ENCODE measurements at places on chromosomes 11 and 22.
A peak's percentile ranks its signal among the peaks of the same experiment; 100 is the strongest.

DNA sequence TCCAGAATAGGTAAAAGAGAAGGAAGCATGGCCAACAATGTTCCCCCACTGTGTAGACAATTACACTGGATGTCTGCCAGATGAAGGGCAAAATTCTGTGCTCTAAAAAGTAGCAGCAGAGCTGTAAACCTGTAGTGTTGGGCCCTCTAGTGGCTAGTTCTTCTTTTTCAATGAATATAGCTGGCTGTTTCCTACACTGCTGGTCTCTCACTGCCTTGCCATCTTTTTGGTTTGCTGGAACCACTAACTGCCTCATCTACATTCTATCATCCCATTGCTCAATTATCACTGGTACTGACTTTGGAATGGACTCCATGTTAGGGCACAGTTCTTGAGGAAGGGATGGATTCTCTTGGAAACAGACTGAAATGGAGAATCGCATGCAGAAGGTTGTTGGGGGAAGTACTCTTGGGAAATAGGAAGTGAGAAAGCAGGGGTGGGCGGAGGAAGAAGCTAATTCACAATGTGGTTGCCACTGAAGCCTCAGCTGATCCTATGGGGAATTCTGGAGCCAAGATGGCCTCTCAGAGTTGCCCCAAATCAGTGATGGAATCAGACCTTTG lies 17.9 kb downstream of the KCNE3 start:
- DNase-seq, result no peak

DNA sequence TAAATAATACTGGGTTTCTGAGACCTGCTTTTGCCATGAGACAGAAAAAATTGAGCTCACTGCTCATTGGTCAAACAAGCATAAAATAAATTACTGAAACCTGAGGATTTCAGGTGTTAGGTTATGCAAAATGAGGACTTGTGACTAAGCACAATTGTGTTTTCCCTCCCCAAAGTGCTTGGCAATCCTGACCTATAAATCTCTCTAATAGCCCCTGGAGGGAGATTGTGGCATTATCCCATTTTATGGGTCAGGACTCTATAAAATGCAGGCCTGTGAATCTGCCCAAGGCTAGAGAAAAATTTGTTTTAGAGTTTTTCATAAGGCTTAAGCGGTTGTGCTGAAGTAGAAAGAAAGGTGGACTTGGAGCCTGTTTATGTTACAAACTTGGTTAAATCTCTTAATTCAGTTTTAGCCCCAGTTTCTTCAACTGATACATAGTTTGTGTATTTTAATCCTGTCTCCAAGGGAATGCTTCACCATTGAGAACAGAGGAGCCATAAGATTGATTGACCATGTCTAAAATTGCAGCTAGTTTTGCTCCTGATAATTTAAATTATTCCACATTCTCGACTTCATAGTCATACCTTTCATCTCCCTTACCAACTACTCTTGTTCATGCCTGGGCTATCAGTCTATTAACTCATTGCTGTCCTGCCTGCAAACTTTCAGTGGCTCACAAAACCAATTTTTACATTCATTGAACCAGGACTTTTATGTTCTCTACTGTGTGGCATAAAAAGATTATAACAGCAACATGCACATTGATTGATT lies 63.6 kb upstream of the LRRC4C start:
- no peak for DNase-seq

DNA sequence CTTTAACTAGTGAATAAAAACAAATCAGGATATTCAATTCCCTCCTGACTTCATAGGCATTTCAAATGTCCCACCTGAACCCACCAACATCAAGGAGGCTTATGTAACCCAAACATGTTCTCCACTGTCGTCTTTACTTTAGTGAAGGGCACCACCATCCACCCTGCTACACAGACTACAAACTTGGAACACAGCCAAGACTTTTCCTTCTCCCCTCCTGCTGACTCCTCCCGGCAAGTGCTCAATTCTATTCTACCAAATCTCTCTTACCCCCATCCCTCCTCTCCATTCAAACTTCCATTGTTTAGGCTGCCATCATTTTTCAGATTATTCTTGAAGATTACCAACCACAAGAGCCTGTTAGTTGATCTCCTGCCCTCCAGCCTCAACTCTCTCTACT lies 24.3 kb downstream of the SAAL1 start:
- DNase-seq, result no peak

GRCh38 chr22:46047841-46048595 lies 71.1 kb upstream of the WNT7B start:
- DNase-seq, result no peak

- DNase-seq, result no peak
These were observed 24.7 kb downstream of the NCF4 start for GRCh38 chr22:36885474-36885873.

DNA sequence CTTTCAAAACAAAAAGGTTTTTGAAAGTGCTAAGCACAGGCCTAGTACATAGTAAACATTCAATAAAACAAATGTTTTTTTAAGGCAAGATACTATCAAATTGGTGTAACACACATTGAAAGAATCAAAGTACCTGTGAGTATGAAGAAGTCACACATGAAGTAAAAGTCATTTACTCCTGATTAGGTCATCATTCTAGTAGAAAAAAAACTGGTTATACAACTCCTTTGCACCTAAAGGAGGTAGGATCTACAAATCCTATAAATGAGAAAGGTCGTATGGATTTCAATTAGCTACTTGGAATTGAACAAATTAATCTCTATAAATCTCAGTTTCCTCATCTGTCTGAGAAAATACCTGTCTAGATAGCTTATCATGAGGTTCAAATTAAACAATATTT lies 80.8 kb downstream of the SIK3 start:
- no peak for DNase-seq

GRCh38 chr11:119144825-119145486 lies 3.9 kb upstream of the ABCG4 start:
- DNase-seq, result no peak

GRCh38 chr11:37323843-37324242 lies 725.8 kb upstream of the RAG2 start:
- no peak for DNase-seq

GRCh38 chr11:122146475-122146874 lies 30.5 kb upstream of the BLID start:
- DNase-seq, result no peak

DNA sequence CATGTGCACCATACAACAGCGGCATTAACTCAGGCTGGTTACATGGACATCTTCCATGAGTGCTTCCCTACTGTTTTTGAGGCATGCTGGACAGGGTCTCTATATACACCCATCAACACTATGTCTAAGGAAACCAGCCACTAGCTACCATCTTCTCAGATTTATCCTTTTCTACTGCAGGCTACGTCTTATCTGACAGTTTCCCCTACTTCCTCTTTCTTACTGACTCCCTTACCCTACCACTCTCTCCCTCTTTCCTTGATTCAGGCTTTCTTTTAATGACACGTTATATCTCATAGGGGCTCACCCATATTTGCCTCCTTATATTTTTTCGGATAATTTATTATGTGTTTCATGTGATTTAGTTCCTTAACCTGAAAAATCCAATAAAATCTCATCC lies 41.8 kb downstream of the DDI1 start:
- no peak for DNase-seq

GRCh38 chr11:72239849-72240460 lies 4.0 kb downstream of the PHOX2A start:
- no peak for DNase-seq

DNA sequence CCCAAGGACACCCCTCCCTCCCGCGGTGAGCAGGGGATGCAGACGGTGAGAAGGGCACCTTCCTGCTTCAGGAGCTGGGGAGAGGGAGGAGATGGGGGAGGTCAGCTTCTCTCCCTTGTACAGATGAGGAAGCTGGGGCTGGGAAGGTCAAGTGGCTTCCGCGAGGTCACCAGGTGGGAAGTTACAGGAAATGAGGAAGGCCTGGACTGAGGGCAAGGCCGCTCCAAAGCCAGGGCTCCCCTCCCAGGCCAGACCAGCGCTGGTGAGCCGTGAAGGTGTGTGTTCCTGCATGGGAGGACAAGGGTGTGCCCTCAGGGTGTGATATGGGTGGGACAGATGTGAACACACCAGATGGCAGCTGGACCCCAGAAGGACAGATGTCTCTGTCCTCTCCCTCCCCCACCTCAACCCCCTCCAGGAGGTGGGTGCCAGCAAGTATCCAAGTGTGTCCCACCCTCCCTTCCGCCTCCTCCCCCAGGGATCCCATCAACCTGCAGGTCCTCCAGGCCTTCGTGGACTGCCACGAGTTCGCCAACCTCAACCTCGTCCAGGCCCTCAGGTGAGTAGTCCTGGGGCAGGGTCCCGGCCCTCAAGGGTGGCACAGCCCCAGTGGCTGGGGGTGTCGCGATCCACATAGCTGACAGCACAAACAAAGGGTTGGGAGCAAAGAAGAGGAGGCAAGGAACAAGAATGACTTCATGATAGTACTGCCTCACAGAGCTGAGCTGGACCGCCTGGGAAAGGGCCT lies 16.6 kb downstream of the CYTH4 start:
- DNase-seq, result no peak

DNA sequence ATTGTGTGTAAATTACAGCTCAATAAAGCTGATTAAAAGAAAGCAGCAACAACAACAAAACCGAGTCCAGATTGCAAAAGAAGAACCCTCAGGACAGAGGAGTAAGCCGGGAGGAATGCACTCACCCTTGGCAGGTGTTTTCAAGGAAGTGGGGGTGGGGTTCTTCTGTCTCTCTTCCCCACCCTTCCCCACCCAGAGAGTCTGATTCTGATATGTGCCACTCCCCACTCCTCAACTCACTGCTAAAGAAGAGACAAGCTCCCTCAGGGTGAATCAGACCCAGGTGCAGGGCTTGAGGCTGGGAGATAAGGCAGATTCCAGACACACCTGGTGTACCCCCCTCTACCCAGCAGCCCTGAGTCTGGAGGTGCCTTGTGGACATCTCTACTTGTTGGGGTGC lies 38.4 kb upstream of the PHF21A start:
- no peak for DNase-seq

- DNase-seq, result no peak
These were observed 27.9 kb downstream of the ZNRF3 start for GRCh38 chr22:28911304-28911690.

GRCh38 chr22:49303781-49304461 lies 523.8 kb downstream of the BRD1 start:
- DNase-seq, result no peak

DNA sequence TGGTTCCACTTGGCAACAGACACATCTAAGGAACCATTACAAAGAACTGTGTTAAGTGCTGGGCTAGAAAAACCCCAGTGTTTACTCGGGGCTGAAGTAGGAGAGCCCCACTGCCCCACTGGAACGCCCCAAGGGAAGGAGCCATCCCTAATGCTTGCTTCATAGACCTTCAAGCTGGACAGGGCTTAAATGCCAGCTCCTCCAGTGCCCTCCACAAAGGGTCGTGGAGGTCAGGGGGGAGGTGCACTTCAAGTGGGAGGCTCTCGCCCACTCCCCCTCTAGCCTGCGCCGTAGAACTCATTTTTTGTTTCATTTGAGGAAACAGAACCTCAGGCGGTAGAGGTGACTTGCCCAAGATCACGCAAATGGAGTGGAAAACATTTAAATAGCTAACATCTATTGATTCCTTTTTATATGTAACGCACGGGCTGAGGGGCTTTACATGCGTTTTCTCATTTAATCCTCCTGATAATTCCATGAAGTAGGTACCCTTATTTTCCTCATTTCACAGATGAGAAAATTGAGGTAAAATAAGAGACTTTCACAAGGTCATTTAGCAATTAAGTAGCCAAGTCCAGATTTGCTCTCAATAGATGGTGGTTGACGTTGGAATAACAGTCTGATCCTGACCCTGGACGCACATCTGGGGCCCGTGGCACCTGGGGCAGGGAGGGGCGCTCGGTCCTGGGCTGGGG lies 545 bp upstream of the ZDHHC13 start:
- no peak for DNase-seq

DNA sequence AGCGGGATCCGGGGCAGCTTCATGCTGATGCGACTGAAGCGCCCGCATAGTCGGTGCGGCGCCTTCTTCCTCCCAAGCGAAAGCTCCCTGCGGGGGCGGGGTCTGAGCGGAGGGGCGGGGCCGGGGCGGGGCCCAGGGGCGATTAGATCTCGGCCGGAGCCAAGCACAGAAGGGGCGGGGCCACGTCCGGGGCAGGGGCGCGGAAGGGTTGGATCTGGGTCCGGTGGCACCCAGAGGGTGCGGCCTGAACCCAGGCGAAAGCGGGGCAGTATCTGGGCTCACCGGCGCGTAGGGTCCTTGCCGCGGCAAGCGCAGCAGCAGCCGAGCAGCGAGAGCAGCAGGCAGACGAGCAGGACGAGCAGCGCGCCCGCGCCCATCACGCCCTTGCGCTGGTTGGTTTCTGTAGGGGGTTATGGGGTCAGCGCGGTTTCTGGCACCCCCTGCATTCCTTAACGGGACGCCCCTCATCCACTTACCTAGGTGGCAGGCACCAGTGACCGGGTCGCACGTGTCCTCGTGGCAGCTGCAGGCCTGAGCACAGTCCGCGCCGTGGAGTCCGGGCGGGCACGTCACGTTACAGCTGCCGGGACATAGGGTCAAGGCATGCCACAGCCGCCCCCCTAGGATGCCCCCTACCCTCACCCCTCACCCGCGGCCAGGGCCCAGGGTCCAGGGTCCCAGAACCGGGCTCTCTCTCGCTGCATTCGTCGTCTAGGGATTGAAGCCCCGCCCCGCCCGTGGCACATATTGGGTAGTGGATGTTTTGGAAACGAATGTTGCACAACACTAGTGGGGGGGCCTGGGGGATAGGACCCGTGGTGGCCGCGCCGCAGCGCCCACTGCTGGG lies 8.1 kb downstream of the SCARF2 start:
- DNase-seq, result peak; percentile 59

GRCh38 chr22:47449508-47450270 lies 687.2 kb downstream of the TBC1D22A start:
- no peak for DNase-seq

DNA sequence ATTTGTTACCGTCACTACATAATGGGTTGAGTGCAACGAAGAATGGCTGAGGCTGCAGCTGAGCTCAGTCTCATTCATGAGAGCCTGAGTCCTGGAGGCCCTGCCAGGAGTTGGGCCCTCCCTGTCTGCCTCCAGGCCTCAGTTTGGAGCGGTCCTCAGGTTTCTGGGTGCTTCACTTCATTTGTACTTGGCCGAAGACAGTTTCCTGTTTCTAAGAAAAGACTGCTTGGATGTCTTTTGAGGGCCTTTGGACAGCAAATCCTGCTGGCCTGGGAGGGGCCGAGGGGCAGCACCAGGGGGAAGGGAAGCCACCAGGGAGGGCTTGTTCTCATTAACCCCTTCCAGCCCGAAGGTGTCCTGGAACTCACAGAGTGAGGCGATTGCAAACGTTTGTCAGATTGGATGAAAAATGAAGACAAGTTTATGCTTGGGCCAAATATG lies 163.1 kb downstream of the ETS1 start:
- no peak for DNase-seq

Data from stimulated activated CD4-positive, alpha-beta T cell treated with anti-CD3 and anti-CD28 coated beads, TNF-alpha, amount 100 ng/mL, for 1 hour (primary cell).